ENCODE measurements at places on chromosomes 6 and 20.

DNA sequence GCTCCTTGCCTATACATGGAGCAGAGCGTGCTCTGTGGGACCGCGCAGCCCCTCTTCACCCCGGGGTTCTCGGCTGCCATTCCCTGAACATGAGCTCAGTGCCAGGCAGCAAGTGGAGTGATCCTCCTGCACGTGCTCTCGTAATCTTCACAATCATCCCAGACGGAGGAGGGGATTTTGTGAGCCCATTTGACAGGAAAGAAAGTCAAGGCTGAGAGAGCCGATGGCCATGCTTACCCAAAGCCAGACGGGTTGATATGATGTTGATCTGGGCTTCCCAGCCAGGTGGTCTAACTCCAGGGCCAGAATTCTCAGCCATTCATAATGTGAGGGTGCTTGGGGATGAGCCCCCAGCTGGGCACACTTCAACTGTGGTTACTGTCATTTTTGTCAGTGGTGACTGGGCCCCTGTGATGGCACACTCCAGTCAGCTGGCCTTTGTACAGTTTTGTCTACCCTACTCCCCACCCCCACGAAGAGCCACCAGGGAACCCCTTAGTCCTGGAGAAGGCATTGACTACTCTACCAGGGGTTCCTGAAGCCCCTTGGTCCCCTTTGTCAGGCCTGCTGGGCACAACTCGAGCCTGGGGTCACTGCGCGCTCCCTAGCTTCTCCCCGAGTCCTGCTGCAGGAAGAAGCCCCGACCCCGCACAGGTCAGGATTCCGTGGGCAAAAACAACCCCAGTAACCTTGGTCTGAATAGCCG is 1.5 kb downstream of the APCDD1L start:
- no peak for DNase-seq

- no peak for DNase-seq
Observed at GRCh38 chr6:162644153-162644552, 83.4 kb downstream of the PRKN start.

DNA sequence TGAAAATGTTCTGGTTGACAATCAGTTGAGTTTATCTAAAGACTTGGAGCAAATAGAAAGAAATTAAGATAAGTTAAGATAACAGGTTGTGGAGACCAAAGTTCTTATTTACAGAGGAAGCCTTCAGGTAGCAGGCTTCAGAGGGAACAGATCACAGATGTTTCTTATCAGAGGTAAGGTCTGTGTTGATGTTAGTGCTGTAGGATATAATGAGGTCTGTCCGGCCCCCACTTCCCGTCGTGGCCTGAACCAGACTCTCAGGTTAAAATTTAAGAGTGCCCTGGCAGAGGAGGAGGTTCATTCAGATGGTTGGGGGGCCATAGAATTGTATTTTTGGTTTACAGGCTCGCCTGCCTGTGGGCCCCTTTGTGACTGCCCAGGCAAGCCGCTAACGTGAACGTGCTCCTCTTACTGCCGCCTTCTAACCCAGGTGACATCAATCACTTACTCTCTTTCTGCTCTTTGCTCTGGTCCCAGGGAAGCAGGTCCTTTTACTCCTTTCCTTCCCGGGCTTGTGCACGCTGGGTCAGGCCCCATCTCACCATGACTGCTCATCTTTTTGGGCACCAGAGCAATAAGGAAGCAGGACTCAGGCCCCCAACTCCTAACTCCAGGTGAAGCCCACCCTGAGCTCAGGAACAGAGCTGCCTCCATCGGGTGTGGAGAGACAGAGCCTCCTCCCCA is 18.3 kb upstream of the UNC93A start:
- no peak for DNase-seq

GRCh38 chr6:157019733-157020132 is 242.6 kb downstream of the ARID1B start:
- DNase-seq, result no peak

DNA sequence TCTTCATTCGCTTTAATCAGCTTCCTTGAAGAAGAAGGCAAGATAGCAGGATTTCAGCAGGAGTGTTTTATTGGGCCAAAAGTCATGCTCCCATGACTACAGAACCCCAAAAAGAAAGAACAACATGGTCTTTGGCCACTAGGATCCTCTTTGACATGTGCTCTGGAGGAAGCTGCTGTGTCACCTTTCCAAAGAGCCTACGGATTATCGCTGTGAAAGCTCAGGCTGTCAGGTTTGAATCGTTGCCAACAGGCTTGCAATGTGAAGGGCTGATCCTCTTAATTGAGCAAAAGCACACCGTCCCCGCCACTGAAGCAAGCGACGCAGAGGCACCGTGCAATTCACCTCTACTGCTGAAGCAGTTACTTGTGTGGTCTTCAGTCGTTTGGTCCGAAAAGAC is 29.0 kb downstream of the MYLIP start:
- DNase-seq, result peak; percentile 86
